Stimulated activated CD4-positive, alpha-beta T cell treated with anti-CD3 and anti-CD28 coated beads, Interleukin-1b, Interleukin-23, amount 100 ng/mL, for 4 hours (primary cell): ENCODE measurements at places on chromosomes 7 and 10.
A peak's percentile ranks its signal among the peaks of the same experiment; 100 is the strongest.

DNA sequence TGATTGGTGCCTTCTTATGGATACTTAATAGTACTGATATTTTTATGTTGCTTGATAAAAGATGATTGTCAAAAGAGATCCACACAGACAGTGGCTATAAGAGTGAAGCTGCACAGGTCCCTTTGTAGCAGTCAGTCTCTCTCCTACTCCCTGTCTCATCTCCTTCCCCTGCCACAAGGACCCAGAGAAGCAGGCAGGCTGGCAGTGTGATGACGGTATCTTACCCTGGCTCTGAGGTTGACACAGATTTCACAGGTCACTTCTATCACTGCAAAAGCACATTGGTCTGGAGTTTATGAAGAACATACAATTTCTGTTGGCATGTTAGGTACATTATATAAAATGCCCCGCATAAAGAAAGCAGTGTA, 64.4 kb upstream of the AHR start:
- peak; percentile 18 for DNase-seq

DNA sequence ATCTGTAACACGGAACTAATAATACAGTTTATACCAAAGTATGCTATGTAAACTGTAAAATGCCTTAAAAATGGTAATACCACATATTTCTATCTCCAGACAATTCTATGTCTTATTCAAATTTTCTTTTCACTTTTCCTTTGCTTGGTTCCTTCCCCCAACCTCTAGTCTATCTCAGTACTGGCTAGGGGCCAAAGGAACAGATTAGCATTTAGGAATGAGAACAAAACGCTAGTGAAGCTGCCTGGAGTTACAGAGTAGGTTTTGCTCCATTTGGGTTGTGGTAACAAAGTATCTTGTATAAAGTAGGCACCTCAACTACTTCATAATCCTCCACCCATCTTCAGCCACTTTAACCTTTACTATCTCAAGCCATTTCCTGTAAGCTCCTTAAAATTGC, 94.1 kb downstream of the HBP1 start:
- no peak for DNase-seq

- DNase-seq, result no peak
Measured at GRCh38 chr10:130858626-130859025, 452.9 kb downstream of the TCERG1L start.

DNA sequence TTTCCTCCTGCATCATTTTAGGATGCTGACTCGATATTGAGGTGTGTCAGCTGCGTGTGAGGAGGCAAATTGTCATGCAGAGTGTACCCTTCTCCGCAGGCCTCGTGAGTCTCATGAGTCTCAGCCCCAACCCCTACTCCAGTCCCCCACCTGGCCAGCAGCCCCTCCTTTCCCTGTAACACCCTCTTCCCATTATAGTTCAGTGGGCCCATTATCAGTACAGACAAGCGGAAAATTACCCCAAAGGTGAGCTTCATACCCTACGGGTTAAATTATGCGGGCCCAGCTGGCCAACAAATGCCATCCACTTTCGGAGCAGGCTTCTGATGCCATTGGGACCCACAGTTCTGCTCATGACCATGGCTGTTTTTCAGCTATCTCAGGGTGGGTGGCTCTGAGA, 25.2 kb downstream of the SFTPD start:
- DNase-seq, result no peak
